Esophagus muscularis mucosa (tissue), 4 donors: ENCODE measurements at places on chromosomes 3 and 15.

- no peak for DNase-seq
These were observed 71.1 kb upstream of the PDZRN3 start for GRCh38 chr3:73695841-73696240.

GRCh38 chr15:80473286-80474223 lies 69.4 kb downstream of the ARNT2 start:
- DNase-seq = no peak

GRCh38 chr3:195097331-195098255 lies 173.4 kb downstream of the XXYLT1 start:
- no peak for DNase-seq

DNA sequence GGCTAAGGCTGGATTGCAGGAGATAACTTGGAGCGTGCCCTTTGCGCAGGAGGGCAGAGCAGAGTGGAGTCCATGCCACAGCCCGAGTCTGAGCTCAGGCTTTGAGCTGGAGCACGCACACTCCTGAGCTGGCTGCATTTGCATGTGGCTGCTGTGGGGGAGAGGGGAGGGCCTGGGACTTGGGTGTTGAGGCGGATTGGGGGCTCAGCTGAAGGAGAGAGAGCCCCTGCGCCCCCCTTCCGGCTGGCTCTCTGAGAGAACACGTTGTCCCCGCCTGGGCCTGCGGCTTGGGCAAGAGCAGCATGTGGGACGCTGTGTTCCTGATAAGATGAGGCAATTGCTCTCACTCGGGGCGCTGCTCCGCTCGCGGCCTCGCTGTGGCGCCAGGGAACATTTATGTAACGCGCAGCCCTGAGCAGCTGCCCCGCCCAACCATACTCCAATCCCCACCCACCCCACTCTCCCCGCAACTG lies 39.1 kb downstream of the KLF13 start:
- peak; percentile 99 for DNase-seq

GRCh38 chr15:101388046-101388445 lies 93.0 kb upstream of the SNRPA1 start:
- no peak for DNase-seq

- DNase-seq = no peak
These were observed 65.8 kb downstream of the MB21D2 start for GRCh38 chr3:192851821-192852372.

DNA sequence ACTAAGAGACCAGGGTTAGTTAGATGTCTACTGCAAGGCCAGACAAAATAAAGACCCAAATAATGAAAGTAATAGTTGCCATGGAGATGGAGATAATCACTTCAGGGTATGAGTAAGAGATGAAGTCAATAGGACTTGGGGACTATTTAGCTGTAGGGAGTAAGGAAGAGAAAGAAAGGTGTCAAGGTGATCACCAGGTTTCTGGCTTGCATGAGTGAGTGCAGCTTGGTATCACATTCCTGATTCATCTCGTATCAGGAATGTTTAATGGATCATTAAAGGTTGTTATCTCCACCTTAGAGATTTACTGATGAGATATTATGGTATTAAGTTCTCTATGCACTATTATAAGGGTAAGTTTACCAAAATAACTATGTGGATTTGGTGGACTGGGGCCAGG lies 357.4 kb upstream of the ATP11B start:
- DNase-seq = no peak

DNA sequence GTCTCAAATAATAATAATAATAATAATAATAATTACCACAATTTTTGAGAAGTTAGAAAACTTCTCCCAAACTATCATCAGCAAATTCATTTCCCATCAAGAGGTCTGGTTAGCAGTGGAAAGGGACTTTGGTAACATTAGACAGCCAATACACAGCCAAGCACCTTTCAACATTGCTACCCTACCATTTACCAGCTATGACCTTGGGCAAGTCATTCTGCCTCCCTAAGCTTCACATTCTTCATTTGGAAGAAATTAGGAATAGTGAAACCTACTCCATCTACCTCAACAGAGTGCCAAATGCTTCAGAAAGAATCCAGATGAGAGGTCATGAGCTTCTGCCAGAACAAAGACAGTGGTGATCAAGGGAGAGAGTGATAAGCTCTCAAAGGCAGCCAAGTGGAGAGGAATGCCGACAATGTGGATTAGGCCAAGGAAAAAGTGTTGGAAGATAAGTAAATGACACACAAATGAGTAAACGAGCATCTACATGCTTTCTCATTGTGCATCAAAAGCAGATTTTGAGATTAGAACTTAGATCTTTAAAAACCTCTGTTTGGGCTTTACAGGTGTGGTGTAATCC lies 42.9 kb upstream of the LPP start:
- DNase-seq = no peak

- DNase-seq = no peak
These were observed 148.1 kb downstream of the WDR72 start for GRCh38 chr15:53611145-53611920.

DNA sequence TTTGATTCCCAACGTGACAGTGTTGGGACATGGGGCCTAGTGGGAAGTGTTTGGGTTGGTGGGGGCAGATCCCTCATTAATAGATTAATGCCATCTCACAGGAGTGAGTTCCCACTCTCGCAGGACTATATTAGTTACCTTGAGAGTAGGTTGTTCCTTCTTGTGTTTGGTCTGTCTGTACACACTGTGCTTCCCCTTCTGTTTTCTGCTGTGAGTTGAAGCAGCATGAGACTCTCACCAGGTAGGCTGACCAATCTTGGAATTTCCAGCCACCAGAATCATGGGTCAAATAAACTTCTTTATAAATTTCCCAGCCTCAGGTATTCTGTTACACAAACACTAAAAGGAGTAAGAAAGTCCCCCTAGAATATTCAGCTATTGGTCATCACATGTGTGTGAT lies 145.4 kb downstream of the ERC2 start:
- DNase-seq = no peak

DNA sequence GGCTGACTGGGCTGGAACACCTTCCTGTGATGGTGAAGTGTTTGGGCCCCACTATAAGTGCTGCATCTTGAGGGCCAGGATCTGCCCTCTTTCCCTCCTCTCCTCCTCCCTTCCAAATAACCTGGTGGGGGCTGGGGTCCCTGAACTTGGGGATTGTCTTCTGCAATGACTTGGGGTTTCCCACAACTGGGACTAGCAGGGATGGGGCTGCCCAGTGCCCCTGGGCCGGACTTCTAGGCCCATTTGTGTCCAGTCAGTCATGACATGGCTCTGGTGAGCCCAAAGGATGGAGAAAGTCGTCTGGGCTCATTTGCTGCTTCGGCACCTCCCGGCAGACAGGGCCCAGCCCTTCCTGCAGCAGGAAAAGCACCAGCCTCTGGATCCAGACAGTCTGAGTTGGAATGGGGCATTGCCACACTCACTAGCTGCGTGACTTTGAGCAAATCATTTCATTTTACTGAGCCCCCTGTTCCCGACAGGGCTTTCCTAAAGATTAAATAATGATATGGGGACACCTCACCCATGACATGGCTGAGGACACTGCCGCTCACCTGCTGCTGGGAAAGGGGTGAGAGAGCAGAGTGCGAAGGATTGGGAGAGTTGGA lies 113.2 kb downstream of the DNAJB8 start:
- DNase-seq = no peak

DNA sequence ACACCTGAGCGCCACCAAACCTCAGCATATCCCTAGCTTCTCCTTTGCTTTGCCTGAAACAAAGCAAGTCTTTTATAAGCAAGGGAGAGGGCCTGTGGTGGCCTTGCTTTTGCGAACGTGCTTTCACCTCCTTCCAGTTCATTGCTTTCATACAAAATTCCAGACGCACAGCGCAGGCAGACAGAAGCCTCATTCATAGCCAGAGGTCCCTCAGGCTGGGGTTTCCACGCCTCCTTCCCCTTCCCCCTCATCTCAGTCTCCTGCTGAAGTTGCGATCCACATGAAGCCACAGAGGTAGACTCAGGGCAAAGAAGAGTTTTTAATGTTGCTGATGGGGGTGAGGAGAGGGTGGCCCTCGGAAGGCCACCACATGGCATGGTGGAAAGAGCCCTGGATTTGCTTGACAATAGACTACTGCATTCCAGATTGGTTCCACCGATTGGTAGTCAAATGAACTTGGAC lies 59.4 kb upstream of the FLNB start:
- no peak for DNase-seq

- DNase-seq = no peak
These were observed 72.1 kb downstream of the ANO10 start for GRCh38 chr3:43549626-43550290.

DNA sequence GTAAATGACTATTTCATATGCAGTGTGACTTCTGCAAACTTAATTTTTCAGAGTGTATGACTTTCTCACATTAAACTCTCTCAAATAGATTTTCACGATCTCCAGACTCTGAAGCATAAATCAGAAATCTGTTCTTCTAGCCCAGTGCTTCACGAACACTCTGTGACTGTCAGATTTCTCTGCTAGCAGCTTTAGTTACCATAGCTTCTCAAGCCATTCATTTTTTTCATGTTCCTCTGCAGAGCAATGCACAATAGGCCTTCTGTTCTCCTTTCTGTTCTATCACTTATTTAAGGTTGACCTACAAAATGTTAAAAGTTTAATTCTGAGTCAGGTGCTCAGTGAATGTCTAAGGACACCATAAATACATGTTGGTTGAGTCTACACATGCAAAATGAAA lies 1102.2 kb downstream of the TUSC7 start:
- DNase-seq = no peak

DNA sequence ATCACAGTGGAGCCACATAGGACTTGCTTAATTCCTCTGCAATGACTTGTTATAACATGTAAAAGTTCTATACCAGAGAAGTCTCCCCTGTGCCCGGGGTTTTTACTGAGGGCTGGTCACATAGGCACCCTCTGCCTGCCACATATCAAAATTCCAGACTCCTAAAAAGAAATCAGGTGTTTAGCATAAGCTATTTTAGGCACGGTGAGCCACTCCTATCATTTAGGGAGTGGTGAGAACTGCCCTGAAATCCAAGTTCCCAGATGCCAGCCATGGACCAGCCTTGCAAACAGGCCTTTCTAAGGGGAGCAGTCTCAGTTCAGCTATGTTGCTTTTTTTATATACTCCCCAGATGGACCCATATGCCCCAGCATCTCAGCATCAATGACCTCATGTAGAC lies 130.3 kb downstream of the THSD4 start:
- no peak for DNase-seq

DNA sequence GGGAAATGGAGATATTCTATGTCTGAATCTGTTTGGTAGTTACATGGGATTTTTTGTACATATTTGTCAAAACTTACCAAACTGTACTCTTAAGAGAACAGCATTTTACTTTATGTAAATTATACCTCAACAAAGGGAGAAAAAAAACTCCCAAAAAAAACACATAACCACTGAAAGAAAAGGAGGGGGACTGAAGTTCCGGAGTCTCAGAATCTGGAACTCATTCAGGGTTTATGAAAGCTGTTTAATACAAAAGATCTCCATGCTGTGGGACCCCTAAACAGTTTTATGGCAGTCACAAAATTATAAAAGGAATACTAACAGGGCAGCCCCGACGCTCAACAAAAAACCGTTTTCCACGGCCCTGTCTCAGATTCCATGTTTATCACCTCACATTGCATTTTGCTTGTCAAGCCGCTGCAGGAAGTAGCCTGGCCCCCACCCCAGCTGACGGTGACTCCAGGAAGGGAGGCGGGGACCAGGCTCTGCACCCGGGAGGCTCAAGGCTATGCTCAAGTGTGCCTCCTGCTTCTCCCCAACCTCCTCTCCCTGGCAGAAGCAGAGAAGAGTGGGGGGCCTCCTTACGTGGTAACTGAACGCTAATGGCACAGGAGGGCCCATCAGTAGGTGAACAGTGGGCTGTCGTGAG lies 29.3 kb downstream of the RFT1 start:
- no peak for DNase-seq

- DNase-seq = no peak
These were observed 59.7 kb downstream of the CCDC33 start for GRCh38 chr15:74295800-74296199.

DNA sequence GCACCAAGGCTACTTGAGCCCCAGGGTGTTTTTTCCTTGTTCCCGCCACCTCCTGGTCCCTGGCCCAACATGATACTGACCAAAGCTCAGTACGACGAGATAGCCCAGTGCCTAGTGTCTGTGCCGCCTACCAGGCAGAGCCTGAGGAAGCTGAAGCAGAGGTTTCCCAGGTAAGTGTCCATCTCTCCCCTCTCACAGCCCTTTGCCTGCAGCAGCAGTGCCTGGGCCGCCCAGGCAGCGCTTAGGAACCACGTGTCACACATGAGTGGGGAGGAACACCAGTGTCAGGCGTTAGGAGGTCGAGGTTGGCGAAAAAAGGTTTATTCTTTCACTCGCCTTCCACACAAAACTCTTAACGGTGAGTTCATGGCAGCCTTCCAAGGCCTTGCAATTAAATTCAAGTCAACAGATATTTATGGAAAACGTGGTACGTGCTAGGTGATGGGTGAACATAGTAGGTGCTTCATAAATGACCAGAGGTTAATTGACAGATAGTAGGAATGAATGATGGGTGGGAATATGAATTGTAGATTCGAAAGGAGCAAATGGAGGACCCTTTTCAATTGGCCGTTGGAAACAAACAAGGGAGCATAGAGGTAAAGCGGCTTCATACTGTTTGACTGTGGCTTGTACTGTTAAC lies 486 bp downstream of the CDIN1 start:
- DNase-seq = no peak

- no peak for DNase-seq
These were observed 267.9 kb upstream of the THBS1 start for GRCh38 chr15:39312984-39313383.

DNA sequence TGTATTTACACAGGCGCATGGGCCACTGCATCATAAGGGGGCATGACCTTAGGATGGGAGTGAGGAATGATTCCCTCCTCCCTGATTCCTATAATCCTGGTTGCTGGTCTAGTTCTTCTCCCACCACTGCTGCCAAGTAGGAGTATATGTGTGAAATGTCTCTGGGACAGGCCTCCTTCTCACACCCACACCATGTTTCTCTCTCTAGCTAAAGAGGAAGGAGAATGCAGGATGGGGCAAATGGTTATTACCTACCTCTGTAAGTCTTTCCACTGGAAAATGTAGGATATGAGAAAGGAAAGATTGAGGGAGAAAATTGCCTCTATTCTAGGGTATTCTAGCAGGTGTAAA lies 159.2 kb downstream of the THSD4 start:
- DNase-seq = no peak

DNA sequence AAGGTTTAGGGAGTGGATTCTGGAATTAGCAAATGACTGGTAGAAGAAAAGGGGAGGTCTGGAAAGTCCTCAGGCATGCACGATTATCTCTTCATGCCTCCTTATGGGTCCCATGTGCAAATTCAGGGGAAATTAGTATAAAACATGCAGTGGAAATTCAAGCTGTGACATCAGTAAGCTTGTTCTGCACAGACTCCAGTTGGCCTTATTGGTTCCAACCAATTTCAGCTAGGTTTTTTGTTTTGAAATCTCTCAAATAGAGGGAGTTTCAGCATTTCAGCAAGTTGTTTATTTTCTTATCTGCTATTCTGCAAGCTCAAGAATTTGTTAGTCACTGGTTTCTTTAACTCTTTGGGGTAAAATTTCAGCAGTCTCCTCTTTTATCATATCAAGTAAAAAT lies 774 bp upstream of the TMCO5A start:
- DNase-seq = no peak

- peak; percentile 81 for DNase-seq
These were observed 87.2 kb downstream of the CLSTN2 start for GRCh38 chr3:140022066-140022770.

- DNase-seq = no peak
These were observed 38.6 kb downstream of the CCDC80 start for GRCh38 chr3:112602217-112602838.

- no peak for DNase-seq
These were observed 296.6 kb upstream of the LMCD1 start for GRCh38 chr3:8204853-8205650.

GRCh38 chr3:40185029-40185695 lies 124.3 kb upstream of the EIF1B start:
- DNase-seq = no peak
